ENCODE measurements at places on chromosomes 16 and 17. TPM values are rescaled to one million over a fixed set of nuclear protein-coding genes. Genes with fewer than 3 reads are reported as not detected.

The CLDN9 gene
- total RNA-seq: not detected

The TLCD2 gene
- 0.30 TPM for total RNA-seq

The FOXJ1 gene
- 0.53 TPM for total RNA-seq

The B3GNT9 gene
- 3.0 TPM for total RNA-seq

The DNAH3 gene
- not detected for total RNA-seq

The ZNF276 gene
- total RNA-seq: 21.3 TPM

The PGAP3 gene
- total RNA-seq: 11.9 TPM

The CACNG5 gene
- not detected for total RNA-seq

The PRAC2 gene
- not detected for total RNA-seq

The KRT36 gene
- total RNA-seq: not detected

The CBLN1 gene
- not detected for total RNA-seq

The TVP23C gene
- 6.2 TPM for total RNA-seq

The AANAT gene
- total RNA-seq: 0.16 TPM

The POLDIP2 gene
- total RNA-seq: 84.9 TPM

The ABCA9 gene
- total RNA-seq: not detected

The ZP2 gene
- not detected for total RNA-seq

The EIF1 gene
- 977 TPM for total RNA-seq

The TBC1D3I gene
- 0.28 TPM for total RNA-seq

GRCh38 chr17:31289790-31290189, 7.2 kb downstream of the OMG start:
- H3K27ac ChIP-seq: no peak overlapping the region
- no peak for DNase-seq
- H3K4me3 ChIP-seq: no peak overlapping the region
- no peaks in the 10 kb centered on the region for H3K27me3 ChIP-seq
- H3K36me3 ChIP-seq: peaks cover 5% of the 10 kb centered on the region

- H3K27ac ChIP-seq: no peak overlapping the region
- H3K27me3 ChIP-seq: no peaks in the 10 kb centered on the region
- peaks cover 22% of the 10 kb centered on the region for H3K36me3 ChIP-seq
- no peak for DNase-seq
Observed at GRCh38 chr17:75849724-75850123, 5.4 kb downstream of the WBP2 start.

DNA sequence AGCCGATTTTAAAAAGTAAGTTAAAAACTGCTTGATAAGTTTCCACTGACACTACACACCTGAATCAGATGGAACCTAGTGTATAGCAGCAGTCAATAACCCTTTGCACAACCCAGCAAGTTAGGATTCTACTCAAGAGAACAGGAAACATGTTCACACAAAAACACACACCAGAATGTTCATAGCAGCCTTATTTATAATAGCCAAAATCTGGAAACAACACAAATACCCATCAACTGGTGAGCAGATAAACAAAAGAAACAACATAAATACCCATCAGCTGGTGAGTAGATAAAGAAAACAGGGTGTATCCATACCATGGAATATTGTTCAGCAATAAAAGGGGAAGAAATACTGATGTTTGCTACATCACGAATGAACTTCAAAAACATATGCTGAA, 2.7 kb upstream of the CDH11 start:
- H3K36me3 ChIP-seq: no peaks in the 10 kb centered on the region
- no peak overlapping the region for H3K4me3 ChIP-seq
- no peak for DNase-seq
- H3K4me1 ChIP-seq: no peaks in the 10 kb centered on the region
- no peak overlapping the region for H3K27ac ChIP-seq
- peaks cover 20% of the 10 kb centered on the region for H3K27me3 ChIP-seq

GRCh38 chr16:11140098-11140375, 116.0 kb downstream of the SOCS1 start:
- H3K27me3 ChIP-seq: no peaks in the 10 kb centered on the region
- DNase-seq: peak; percentile 68
- H3K27ac ChIP-seq: peak overlapping the region; percentile 84
- H3K4me3 ChIP-seq: peak overlapping the region; percentile 14

DNA sequence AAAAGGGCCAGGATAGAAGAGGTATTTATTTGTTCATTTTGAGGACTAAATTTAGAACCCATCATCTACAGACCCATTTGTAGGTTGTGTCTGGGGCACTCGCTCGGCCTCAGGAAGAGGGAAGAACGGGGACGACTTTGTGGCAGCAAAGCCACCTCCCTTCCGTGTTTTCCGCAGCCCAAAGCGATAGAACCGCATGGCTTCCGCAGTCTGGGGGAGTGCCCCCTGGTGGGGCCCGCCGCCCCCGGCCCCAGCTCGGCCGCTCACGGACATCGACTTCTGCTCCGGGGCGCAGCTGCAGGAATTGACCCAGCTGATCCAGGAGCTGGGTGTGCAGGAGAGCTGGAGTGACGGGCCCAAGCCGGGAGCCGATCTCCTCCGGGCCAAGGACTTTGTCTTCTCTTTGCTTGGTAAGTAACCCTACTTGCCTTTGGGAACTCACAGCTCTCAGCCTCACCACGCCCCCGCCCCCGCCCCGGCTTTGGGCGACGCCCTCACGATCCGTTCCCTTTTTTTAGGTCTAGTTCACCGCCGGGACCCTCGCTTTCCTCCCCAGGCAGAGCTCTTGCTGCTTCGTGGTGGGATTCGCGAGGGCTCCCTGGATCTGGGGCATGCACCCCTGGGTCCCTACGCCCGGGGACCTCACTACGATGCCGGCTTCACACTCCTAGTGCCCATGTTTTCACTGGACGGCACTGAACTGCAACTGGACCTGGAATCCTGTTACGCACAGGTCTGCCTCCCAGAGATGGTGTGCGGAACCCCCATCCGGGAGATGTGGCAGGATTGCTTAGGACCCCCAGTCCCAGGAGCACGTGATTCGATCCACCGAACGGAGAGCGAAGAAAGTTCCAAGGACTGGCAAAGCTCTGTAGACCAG, 681 bp downstream of the TMEM102 start:
- peak overlapping the region; percentile 92 for H3K4me3 ChIP-seq
- H3K36me3 ChIP-seq: peaks cover 13% of the 10 kb centered on the region
- DNase-seq: peak; percentile 75
- peaks cover 37% of the 10 kb centered on the region for H3K4me1 ChIP-seq
- peaks cover 17% of the 10 kb centered on the region for H3K27me3 ChIP-seq
- H3K27ac ChIP-seq: peak overlapping the region; percentile 92

GRCh38 chr17:65042946-65043345, 13.6 kb downstream of the GNA13 start:
- peaks cover 59% of the 10 kb centered on the region for H3K36me3 ChIP-seq
- H3K27ac ChIP-seq: no peak overlapping the region
- H3K4me3 ChIP-seq: no peak overlapping the region
- peaks cover 72% of the 10 kb centered on the region for H3K4me1 ChIP-seq

DNA sequence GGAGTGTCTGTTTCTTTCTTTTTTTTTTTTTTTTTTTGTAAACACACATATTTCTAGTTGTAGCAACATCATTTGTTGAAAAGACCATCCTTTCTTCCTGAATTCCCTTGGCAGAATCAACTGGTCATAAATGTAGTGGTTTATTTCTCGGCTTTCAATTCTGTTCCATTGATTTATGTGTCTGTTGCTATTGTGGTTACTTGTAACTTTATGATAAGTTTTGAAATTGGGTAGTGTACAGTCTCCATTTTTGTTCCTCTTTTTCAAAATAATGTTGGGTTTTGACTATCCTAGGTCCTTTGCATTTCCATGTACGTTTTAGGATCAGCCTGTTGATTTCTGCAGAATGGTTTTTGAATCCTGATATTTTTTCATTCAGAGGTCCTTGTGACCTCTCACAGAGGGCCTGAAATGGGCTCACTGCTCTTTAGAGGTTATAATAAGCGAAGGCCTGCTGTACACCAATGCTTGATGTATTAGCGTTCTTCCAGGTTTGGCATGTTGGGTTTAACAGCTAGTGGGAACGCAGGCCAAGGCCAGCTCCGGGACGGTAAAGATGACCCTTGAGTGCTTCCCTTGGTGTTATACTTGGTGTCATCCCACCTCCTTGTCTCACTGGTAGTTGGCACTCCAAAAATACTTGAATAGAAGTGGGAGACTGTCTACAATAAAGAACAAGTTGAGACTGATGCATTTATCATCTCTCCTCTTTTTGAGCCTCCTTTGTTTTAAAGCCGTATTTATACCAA, 43.8 kb downstream of the ZNRF1 start:
- DNase-seq: no peak
- H3K4me1 ChIP-seq: peaks cover 23% of the 10 kb centered on the region
- H3K27ac ChIP-seq: no peak overlapping the region
- H3K4me3 ChIP-seq: no peak overlapping the region

- H3K27ac ChIP-seq: no peak overlapping the region
- no peak for DNase-seq
- H3K4me1 ChIP-seq: no peaks in the 10 kb centered on the region
- H3K4me3 ChIP-seq: no peak overlapping the region
Observed at GRCh38 chr16:71347146-71347545, 11.4 kb upstream of the CALB2 start.

- H3K27ac ChIP-seq: no peak overlapping the region
- no peaks in the 10 kb centered on the region for H3K27me3 ChIP-seq
Observed at GRCh38 chr16:11459722-11460121, 114.5 kb downstream of the RMI2 start.

GRCh38 chr17:50589095-50589705, 28.7 kb downstream of the CACNA1G start:
- H3K36me3 ChIP-seq: no peaks in the 10 kb centered on the region
- no peaks in the 10 kb centered on the region for H3K4me1 ChIP-seq
- no peak for DNase-seq
- H3K27ac ChIP-seq: no peak overlapping the region
- no peaks in the 10 kb centered on the region for H3K27me3 ChIP-seq
- H3K4me3 ChIP-seq: no peak overlapping the region

- H3K4me1 ChIP-seq: no peaks in the 10 kb centered on the region
- DNase-seq: no peak
- H3K27me3 ChIP-seq: no peaks in the 10 kb centered on the region
Observed at GRCh38 chr16:11964761-11965551, at the start of gene TNFRSF17. TNFRSF17 (plus strand) TSS chr16:11965210; CDS start chr16:11965325, 115 bp downstream.

DNA sequence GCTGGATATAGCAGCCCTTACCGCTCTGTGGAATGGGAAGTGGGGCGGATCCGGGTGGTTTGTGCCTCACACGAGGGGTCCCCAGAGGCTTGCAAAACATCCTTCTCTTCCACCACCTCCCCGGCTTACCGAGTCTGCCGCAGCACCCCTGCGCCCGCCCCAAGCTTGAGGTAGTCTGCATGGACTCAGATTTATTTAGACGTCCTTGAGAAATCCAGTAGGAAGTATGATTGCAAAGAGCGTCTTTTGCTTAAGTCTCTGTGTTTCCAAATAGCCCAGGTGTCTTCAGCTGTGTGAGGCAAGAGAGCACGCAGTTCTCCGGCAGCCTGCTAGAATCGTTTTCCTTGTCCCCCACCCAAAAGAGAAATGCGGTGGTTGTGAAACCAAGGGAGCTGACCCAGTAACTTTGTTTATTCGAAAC, 2.4 kb downstream of the KIAA0513 start:
- peaks cover 4% of the 10 kb centered on the region for H3K36me3 ChIP-seq
- peak overlapping the region; percentile 97 for H3K27ac ChIP-seq
- H3K4me3 ChIP-seq: peak overlapping the region; percentile 83
- H3K27me3 ChIP-seq: no peaks in the 10 kb centered on the region
- no peak for DNase-seq

DNA sequence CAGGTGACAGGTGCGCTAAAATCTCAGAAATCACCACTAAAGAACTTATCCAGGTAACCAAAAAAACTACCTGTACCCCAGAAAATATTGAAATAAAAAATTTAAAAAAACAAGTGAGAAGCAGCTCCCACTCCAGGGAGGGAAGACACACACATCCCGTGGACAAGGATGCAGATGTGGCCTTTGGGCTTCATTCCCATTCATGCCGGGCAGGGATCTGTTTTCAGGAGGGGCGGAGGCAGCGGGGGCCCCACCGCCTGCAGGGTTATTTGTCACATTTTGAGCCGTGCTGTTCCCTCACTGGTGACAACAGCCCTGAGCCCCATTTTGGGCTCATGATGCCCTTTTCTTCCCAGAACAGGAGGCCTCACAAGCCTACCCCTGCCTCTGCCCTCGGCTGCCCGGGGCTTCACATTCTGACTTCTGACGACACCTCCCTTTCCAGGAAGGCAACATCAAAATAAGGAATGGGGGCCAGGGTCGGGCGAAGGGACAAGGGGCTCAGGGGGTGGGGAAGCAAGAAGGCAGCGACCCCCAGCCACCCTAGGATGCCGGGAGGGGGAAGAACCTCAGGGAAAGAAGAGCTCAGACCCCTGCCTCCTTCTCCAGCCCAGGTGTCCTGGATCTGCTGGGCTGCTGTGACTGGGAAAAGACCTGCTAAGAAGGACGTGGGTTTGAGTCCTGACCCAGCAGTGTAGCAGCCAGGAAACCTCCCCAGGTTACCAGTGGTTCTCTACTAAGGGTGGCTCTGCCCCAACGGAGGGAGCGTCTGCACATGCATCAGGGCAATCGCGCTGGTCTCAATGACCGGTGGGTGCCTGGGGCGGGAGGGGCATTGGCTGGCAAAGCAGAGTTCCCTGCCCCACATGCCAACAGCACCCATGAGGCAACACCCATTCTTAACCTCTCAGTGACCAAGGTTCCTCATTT, 2.3 kb upstream of the CD79B start:
- H3K36me3 ChIP-seq: no peaks in the 10 kb centered on the region
- DNase-seq: no peak
- H3K27me3 ChIP-seq: no peaks in the 10 kb centered on the region
- peaks cover 18% of the 10 kb centered on the region for H3K4me1 ChIP-seq
- no peak overlapping the region for H3K4me3 ChIP-seq
- H3K27ac ChIP-seq: no peak overlapping the region

DNA sequence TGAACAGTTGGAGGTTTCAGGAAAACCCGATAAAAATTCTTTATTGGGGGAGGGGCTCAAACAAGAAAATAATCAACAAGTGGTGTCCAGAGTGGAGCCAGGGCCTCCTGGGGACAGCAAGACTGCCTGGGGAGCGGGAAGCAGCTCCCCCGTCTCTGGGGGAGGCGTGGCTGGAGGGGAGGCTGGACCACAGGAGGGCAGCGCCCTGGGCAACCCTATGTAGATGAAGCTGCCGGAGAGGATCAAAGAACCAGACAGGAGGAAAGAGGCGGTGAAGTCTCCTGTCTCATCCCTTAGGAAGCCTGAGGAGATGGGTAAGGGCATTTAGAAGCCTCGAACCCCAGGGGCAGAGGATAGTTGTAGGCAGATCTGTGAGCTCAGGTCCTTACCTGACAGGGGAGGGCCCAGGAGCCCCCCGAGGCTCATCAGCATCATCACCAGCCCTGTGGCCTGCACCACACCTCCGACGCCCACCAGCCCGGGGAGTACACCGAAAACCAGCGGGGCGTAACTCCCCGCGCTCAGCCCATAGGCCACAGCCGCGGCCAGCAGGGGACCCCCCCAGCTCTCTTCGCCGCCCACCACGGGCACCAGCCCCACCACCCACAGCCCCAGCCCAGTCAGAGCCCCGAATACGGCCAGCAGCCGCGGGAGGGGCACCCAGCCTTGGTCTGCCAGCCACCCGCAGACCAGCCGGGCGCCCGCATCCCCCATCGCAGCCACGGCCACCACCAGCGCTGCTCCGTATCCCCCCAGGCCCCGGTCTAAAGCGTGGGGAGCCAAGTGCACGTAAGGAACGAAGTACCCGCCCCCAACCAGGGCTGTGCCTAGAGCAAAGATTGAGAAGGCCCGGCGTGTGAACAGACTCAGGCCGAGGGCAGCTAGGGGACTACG, 2.0 kb downstream of the SLC16A11 start:
- peaks cover 37% of the 10 kb centered on the region for H3K4me1 ChIP-seq
- H3K36me3 ChIP-seq: no peaks in the 10 kb centered on the region
- peak overlapping the region; percentile 70 for H3K4me3 ChIP-seq
- H3K27me3 ChIP-seq: peaks cover 3% of the 10 kb centered on the region

Measured in activated CD4-positive, alpha-beta T cell treated with anti-CD3 and anti-CD28 coated beads for 36 hours (primary cell).